SK-N-SH (cell line): ENCODE measurements at places on chromosomes 6 and 20.
A peak's percentile ranks its signal among the peaks of the same experiment; 100 is the strongest.

GRCh38 chr6:53989504-53989903 is 121.7 kb upstream of the MLIP start:
- no peak for DNase-seq

- no peak for DNase-seq
Measured at GRCh38 chr6:28208111-28208659, 16.9 kb upstream of the ZSCAN9 start.

GRCh38 chr6:44478158-44478557 is 90.7 kb downstream of the CDC5L start:
- DNase-seq: no peak

DNA sequence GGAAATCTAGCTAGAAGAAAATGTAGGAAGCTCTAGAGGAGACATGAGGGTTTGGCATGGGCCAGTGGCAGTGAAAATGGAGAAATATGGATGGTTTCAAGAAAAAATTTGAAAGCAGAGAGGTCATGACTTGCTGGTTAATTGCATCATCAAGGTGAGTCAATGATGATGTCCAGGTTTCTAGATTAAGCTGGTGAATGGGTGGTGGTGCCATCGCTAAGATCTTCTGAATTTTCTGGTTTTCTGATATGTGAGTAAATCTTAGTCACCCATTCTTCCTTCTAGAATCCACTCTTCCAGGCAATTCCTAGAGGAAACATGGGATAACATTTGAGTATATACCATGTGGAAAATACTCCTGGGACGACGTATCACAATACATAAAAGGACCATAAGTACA is 25.0 kb downstream of the SH3BGRL2 start:
- DNase-seq: no peak

DNA sequence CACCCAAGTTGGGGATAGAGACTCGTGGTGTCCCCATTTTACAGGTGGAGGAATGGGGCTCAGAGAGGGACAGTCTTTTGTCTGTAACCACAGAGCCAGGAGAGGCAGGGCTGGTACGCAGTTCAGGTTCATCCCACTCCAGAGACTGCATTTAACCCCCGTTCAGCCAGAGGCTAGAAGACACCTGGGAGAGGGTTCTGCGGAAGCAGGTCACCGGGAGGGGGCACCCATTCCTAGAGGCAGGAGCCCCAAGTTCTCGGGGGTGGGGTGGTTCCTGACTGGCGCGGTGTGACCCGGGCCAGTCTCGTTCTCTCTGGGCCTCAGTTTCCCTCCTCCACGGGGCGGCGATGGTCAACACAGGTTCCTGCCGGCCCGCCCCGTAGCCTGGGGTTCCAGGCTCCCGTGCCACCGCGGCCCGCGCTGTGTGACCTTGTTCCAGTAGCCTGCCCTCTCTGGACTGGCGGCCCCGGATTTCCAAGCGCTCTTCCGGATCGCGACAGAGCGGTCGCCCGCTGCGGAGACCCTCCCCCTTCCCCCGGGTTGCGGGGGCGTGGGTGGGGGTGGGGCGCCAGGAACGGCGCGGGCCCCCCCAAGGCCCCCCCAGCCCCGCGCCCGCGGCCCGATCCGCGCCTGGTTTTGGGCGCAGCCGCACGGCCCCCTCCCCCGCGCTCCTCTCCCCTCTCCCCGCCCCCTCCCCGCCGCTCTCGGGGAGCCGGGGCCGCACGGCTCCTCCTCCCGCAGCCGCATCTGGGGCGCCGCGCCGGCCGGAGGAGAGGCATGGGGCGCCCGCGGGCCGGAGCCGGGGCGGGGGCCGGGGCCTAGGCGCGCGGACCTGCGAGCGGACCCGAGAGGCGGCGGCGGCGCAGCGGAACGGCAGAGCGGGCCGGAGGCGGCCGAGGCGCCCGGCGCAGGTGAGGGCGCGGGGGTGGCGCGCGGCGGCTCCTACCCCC is at the start of gene DLGAP4:
DLGAP4 (plus strand) TSS at position 738 of the 950 bp plus-strand sequence. CDS start 125,379 bp downstream, outside the sequence.
- peak; percentile 91 for DNase-seq

DNA sequence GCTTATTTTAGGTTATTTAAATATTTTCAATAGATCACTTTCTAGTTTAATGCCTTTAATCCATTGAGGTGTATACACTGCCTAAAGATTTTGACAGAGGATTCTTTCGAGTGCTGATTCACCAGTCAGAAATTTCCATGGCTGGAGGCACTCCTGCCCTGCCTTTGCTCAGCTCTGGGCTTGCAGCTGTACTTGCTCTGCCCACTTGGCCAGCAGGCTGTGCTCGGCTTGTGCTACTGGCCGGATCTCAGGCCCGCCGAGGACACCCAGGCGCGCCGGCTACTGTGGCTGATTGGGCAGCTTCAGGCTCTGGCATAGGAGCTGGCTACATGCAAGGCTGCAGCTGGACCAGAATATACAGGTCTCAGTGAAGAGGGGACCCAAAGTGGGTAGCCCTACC is 675.1 kb upstream of the MMS22L start:
- DNase-seq: no peak
